ENCODE measurements at places on chromosomes 7 and 10.

- DNase-seq, result no peak
These were observed 46.9 kb downstream of the FAM13C start for GRCh38 chr10:59315465-59315864.

DNA sequence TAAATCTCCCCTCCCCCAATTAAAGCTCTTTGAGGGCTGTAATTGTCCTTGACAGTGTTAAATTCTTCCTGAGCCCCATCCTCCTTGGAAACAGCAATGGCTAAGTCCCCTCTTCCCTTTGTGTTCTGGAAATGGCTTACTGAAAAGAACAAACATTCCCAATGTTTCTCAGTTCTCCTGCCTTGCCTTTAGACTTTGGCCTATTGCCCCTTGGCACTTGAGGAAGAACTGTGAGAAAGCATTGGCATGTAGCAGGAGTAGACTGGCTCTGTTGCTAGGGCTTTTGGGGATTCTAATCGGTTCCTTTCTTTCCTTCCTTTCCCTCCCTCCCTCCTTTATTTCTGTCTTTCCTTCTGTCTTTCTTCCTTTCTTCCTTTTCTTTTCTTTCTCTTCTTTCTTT is 463.3 kb upstream of the PODXL start:
- no peak for DNase-seq

- DNase-seq, result no peak
These were observed 32.8 kb downstream of the SGMS1 start for GRCh38 chr10:50590935-50591334.

DNA sequence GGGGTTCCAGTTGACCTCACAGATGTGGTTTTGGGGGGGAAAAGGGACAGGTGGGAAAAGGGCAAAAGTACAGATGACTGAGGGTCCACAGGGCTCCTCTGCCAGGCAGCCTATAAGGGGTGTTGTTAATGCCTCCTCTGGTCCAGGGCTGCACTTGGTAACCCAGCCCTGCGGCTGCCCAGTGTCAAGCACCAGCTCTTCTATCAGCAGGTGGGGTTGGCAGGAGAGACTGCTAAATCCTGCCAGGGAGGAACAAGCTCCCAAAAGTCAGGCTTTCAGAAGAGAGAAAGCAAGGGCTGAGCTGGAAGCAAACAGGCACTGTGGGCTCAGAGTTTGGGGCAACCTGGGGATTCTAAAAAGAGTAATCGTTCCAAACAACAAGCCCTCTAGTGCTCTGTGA is 39.1 kb downstream of the LRRC20 start:
- no peak for DNase-seq

DNA sequence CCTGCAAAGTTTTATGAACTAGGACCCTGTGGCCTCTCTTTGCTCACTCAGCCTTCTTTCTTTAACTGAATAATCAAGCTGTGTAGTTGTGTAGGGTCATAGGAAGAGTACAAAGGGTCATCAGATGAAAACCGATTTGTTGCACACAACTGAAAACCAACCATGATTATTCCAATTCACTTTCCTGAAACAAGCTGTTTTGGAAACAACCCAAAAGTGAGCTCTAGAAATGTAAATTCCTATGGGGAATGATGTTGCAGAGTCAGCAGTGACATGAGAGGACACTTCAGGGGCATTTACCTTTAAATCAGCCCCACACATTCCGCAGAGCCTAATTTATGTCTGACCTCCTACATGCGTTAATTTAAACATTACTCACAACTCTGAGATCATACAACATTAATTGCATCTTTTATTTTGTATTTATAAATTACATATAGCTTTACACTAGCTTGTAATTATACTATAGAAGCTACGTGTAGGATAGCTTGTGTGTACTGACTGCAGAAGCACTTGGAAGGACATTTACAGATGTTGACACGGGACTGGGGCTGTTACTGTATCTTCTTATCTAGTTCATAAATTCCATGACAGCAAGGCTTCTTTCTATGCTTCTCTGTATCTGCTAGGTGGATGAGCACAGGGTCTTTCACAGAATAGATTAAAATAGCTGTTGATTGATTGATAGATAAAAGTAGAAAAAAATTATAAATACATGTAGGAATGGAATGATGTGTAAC is 139.9 kb upstream of the AKR1E2 start:
- no peak for DNase-seq
